ENCODE measurements at places on chromosomes 2 and 18.

- DNase-seq, result no peak
These were observed 46.2 kb downstream of the PKP4 start for GRCh38 chr2:158502974-158503373.

DNA sequence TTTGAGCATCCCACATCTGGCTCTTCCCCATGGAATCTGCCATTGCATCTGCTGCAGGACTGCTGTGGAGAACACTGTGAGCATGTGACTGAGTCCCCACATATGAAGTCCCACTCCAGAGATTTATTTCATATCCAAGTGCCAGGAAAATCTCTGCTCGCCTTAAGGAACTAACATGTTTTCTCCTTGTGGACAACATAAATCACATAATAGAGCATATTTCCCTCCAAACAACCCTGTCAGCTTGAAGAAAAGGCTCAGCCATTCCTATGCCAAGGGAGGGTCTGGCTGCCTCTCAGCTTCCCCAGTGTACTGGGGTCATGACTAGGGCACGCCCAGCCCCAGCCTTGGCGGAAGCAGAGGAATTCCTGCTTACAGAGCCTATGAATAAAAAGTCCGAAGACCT, 193.7 kb downstream of the DNER start:
- no peak for DNase-seq

DNA sequence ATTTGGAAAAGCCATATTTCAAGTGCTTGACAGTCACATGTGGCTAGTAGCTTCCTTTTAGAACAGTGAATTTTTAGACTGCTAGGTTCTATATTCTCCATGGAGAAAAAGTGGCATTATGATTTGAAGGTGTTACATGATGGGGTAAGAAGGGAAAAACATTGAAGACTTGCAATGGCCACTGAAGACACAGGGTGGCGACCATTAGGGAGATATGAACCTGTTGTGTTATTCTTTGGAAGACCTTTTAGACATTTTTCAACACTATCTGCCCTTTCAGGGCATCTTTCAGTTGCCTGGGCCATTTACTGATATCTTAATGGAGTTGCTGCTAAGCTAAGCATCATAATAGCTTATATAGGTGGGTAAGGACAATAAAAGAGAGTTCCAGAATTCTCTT, 1387.2 kb downstream of the SUCLG1 start:
- no peak for DNase-seq

- DNase-seq, result no peak
These were observed 35.6 kb downstream of the DAW1 start for GRCh38 chr2:227906991-227907390.

DNA sequence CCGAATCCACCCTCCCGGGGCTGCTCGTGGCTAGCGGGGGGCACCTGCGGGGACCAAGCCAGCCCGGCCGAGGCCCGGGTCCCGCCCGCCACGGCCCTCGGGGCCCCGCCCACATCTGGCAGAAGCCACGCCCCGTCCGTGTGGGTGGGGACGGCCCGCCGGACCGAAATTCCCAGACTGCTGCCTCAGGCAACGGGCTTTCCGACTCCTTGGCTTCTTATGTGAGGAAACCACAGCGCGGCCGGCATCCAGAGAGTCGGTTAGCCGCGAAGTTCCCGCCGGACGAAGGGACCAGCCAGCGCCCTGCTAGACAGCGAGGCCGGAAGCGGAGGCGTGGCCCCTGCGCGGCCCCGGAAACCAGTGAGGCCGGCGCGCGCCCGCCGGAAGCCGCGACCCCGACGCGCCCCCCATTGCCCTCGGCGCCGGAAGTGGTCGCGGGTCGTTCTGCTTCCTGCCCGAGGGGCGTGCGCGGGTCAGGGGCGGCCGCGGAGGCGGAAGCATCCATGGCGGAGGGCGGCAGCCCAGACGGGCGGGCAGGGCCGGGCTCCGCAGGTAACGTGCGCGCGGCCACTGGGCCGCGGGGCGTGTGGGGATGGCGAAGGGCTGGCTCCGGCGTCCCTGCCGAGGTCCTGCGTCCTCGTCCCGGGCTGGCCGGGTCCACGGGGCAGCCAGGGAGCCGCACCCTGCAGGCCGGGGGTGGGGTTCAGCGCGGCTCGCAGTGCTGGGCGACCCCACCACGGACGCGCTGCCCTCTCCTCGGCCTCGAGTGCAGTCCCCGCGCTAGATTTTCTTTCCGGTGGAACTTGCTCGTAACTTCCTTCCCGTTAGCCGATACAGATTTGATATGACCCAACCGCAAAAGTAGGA, at the start of gene ASB1:
Gene ASB1, plus strand, starts transcription at position 360 of the 867 bp plus-strand sequence. Its CDS starts 144 bp downstream, at position 504.
- DNase-seq, result peak; percentile 54

DNA sequence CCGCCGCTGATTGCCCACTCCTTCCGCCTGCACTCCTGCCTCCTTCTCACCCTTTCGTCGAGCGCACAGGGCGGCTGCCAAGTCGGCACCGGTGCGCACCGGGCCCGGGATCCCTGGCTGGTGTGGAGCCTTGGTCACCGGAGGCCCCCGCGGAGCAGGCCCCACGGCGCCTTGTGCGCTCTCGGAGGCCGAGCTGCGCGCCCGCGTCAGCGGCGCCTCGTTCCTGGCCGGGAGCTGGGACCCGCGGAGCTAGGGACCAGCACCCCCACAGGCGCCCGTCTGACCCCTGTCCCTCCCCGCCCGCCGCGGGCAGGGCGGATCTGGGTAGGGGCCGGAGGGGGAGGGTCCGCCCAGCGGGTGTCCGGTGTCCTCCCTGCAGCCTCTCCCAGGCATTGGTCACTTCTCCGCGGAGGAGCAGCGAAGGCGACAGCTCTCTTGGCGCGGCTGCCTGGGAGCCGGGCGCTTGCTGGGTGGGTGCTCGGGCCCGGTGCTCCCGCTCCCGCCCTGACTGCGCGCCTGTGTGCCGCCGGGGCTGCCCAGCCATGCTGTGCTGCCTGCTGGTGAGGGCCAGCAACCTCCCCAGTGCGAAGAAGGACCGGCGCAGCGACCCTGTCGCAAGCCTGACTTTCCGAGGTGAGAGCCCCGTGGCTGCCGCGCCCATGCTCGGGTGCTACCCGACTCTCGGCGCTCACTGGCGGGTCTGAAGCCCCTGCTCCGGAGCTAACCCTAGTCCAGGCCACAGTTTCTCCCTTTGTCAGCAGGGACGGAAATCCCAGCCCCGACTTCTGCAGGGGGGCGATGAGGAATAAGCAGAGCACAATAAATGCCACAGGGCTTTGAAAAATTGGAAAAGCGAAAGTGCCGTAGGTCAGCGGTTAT, 13.2 kb downstream of the DYSF start:
- no peak for DNase-seq

Measured in stimulated activated CD8-positive, alpha-beta memory T cell treated with anti-CD3 and anti-CD28 coated beads, Interleukin-7, amount 100 ng/mL, for 24 hours (primary cell).